ENCODE measurements at places on chromosomes 11 and 22.

GRCh38 chr22:40504285-40505249 is 132.0 kb downstream of the MRTFA start:
- no peak for DNase-seq

DNA sequence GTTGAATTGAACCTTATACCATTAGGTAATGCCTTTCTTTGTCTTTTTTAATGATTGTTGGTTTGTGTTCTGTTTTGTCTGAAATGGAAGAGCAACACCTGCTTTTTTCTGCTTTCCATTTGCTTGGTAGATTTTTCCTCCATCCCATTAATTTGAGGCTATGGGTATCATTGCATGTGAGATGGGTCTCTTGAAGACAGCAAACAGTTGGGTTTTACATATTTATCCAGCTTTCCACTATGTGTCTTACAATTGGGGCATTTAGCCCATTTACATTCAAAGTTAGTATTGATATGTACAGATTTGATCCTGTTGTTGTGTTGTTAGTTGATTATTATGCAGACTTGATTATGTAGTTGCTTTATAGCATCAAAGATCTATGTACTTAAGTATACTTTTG is 21.1 kb upstream of the RAB38 start:
- DNase-seq: no peak

DNA sequence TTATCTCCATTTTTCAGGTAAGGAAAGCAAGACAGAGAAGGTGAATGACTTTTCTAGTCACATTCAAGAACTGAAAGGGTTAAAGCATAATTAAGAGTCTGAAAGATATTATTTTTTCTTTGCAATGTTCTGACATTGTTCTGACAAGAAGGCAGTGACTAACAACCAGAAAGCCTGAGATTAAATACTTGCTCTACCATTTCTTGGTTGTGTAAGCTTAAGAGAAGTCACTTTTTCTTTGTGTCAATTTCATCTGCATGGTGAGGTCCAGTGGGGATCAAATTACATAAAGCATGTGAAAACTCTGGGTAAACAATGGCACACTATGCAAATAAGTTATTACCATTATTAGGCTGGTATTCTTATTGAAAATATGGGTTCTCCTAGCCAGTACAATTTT is 73.7 kb downstream of the PHF21A start:
- DNase-seq: no peak

GRCh38 chr11:64791781-64792291 is 11.2 kb downstream of the MAP4K2 start:
- no peak for DNase-seq

GRCh38 chr11:67651976-67652781 is 1.6 kb upstream of the ACY3 start:
- DNase-seq: no peak

DNA sequence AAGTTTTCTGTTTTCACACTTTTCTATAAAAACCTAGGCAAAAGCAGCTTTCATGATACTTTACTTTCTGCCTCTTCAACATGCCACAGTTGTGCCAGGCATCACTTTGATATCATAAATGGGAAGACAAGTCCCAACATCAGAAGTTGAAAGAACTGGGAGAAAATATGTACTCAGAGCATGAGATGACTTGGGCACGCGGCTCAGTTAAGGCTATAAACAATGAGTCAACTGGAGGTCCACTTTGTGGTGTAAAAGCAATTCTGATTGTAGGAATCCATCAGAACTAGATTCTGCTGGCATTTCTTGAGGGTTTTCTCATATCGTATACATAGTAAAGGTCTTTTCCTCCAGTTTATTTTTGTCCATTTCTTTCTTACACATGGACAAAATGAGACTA is 109.7 kb upstream of the USP47 start:
- DNase-seq: no peak

GRCh38 chr11:57648801-57649735 is 644 bp downstream of the YPEL4 start:
- no peak for DNase-seq

DNA sequence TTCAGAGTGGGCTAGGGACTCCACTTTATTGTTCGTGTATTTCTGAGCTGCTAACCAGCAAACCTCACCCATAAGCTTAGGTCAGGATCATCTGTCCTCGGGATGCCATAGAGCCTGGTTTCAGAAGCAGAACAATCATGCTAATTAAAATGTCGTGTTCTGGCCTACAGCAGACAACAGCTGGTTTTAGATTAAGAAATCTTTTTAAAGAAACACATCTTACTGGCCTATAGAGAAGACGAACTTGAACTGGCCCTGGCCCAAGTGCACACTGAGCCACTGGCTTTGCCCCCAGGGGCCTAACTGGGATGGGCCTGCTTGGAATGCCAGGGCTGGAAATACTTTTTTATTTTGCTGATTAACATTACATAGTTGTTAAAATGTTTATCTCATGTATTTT is 63.2 kb downstream of the ALX4 start:
- DNase-seq: no peak

GRCh38 chr22:49157529-49158339 is 669.9 kb downstream of the BRD1 start:
- no peak for DNase-seq

DNA sequence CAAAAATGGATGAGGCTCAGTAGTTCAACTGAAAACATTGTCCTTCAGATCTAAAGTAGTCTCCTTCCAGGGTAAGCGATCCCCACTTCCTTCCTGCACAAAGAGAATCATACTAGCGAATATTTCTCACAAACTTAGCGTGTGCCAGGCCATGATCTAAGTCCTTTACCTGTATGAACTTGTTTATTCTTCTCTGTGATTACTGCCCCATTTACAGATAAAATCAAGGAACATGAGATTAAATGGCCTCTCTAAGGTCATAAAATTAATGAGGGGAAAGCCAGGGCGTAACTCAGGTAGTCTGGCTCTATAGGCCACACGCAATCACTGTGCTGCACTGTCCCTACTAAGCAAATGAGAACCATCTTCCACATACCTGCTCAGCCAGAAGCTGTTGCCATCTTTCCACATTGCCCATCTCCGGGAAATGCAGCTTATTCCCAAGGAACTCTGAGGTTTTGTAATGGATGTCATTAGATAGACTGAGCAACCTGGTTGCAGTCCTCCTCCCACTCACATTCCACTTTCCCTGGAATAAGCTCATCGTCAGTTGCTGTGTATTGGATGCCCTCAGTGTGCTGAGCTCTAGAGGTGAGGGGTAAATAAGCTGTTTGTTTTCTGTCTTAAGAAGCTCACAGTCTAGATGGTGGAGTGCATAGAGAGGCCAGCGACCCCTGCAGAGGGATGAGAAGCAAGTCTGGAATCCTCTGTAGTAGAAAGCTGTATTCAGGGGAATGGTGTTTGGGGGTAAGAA is 146.3 kb downstream of the SNX19 start:
- no peak for DNase-seq

GRCh38 chr11:14075118-14076078 is 112.9 kb downstream of the SPON1 start:
- DNase-seq: no peak

- peak; percentile 52 for DNase-seq
Observed at GRCh38 chr11:96464700-96465307, 75.0 kb downstream of the JRKL start.

DNA sequence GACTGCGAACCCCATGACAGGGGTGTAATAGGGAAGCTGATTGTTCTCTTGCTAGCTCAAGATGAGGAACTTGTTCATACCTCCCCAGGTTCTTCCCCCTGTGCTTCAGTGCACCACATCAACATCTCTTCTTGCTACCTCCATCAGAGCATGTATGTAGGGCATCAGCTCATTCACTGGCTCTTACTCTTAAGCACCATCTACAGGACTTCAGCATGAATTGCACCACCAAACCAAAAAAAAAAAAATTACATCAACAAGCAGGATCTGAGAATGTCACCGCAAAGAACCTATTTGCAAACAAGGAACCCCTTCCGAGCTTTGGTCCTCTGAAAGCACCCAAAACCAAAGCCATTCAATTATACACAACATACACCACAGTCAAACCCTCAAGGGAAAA is 2226.5 kb upstream of the RAG2 start:
- peak; percentile 12 for DNase-seq

DNA sequence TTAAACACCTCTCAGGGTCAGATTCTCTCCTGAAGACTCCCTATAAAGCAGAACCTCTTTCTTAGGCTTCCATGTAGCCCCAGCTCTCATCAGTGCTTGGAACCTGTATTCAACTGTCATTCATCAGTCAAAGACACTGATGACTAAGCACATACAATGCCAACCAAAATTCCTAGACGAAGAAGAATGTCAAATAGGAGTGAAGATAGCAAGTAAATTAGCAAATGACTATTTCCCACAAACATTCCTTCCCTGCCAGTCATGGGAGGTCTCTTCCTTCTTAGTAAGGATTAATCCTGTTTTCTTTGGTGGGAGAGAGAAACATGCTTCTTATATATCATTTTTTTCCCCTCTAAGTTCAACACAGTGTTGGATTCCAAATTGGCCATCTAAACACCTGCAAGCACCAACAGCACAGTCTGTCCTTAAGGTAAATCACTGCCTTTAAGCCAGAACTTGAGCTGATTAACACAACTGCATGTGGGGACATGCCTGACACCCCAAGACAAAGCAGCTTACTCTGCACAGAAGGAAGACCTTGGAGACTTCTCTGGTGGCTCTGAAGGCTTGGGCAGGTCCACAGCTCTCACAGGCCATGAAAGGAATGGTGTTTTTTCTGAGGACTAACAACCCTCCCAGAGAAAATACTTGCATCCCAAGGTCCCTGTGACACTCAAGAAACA is 47.5 kb upstream of the ME3 start:
- no peak for DNase-seq

- no peak for DNase-seq
Observed at GRCh38 chr11:111441443-111441842, 62.4 kb upstream of the POU2AF1 start.

GRCh38 chr11:17354601-17354991 is 3.0 kb downstream of the NCR3LG1 start:
- DNase-seq: peak; percentile 55

GRCh38 chr11:71214553-71215424 is 37.6 kb downstream of the SHANK2 start:
- DNase-seq: no peak

GRCh38 chr22:38777087-38777671 is 16.8 kb downstream of the DNAL4 start:
- DNase-seq: no peak

DNA sequence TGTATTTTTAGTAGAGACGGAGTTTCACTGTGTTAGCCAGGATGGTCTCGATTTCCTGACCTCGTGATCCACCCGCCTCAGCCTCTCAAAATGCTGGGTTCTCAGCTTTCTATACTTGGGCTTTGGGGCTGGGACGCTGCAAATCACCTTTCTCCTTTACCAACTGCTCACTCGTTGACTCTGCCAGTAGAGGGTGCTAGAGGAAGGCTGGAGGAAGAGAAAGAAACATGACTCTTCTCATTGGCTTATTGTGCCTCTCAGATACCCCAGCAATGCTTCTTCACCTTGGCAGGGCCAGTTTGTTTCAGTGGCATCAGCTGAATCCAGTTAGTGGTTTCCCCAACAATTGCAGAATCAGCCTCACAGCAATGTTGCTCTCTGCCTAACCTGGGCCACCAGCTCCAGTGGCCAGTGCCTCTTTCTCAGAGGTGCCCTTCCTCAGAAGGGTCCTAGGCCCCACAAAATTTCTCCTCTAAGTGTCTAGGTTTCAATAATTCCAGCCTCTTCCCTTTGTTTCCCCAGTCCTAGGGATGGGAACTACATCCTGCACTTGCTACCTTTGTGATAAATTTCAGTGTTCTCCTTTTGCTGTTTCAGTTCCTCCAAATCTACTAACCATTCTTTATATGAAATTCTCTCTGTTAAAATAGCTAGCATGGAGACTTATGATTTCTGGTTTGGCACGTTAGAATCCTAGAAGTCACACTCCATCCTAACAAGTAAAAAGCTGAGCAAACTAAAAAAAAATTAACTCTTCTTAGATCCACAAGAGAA is 71.5 kb upstream of the VSTM5 start:
- DNase-seq: peak; percentile 34

GRCh38 chr11:112467721-112468120 is 207.1 kb upstream of the PLET1 start:
- DNase-seq: no peak

- DNase-seq: no peak
Observed at GRCh38 chr22:39362932-39363331, 13.1 kb downstream of the SYNGR1 start.

GRCh38 chr22:37267135-37267587 is 15.1 kb upstream of the CYTH4 start:
- DNase-seq: no peak

DNA sequence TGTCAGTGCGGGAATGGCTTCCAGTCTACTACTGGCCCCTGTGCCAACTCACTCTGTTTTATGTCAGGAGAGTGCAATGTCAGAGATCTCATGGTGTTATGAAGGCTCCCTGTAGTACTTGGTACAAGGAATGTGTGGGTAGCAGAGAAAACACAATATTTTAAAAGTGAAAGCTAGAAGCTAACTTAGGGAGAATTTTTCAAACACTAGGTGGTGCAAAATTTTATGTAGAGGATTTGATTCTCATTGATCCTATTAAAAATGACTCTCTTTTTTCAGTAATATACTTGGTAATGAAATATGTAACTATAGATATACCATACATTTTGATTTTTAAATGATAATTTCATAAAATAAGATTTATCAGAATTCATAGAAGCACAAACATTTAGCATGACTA is 134.7 kb downstream of the JRKL start:
- DNase-seq: no peak

GRCh38 chr11:113138731-113139130 is 175.7 kb upstream of the TTC12 start:
- DNase-seq: no peak

- no peak for DNase-seq
Observed at GRCh38 chr11:96538622-96539021, 148.8 kb downstream of the JRKL start.

GRCh38 chr22:22999523-22999922 is 70.8 kb upstream of the GNAZ start:
- DNase-seq: no peak

GRCh38 chr11:128540469-128540868 is 46.9 kb downstream of the ETS1 start:
- no peak for DNase-seq

DNA sequence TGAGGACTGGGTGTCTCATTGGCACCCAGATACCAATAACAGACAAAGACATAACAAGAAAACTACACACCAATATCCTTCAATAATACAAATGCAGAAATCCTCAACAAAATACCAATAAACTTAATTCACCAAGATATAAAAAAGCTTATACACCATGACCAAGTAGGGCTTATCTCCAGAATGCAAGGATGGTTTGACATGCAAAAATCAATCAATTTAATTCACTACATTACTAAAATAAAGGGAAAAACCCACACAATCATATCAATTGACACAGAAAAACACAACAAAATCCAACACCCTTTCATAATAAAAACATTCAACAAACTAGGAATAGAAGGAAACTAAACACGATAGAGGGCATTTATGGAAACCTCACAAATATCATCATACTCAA is 40.6 kb downstream of the LHFPL7 start:
- no peak for DNase-seq

- no peak for DNase-seq
Observed at GRCh38 chr11:113481226-113481625, 6.0 kb upstream of the DRD2 start.

DNA sequence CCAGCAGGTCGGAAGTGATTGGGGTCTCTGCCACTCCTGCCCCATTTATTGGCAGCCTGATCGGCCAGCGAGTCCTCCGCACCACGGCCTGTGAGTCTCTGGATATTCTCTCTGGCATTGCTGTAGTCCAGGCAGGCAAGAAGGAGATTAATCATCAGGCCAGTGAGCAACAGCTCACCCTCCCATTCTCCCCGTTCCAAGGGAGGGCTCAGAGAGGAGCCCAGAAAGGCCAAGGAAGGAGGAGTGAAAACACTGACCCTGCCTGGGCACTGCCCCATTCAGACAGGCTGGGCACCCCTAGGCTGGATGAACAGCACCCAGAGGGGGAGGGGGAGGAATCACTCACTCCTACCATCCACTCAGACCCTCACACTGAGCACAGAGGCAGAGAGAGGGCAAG is 3.1 kb downstream of the SAA2 start:
- DNase-seq: no peak

Measured in CMK (cell line).